ENCODE measurements at places on chromosomes 6 and 20.

- no peak for DNase-seq
These were observed 22.9 kb downstream of the CNKSR3 start for GRCh38 chr6:154487367-154488247.

DNA sequence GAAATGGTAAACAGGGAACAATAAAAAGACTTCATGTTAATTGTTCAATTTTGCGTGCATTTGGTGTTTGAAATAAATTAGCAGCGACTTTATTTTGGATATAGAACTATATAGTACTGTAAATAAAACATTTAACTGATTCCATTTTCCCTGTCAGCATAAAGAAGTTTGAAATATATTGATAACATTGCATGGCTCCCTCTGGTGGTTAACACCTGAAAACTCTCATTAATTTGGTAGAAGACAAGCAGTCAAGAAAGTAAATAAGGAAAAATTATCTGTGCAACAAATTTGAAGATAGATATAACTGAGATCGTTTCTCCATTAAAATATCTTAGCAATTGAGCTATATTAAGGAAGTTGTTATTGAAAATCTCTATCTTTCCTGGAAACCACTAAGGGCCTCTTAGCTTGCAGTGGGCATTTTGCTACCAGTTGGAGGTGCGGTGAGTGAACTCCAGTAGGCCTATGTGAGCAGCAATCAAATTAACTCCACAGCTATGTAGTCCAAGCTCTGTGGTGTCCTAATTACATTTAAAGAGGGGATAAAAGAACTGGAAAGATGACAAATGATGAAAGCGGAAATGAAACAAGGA lies 435.7 kb upstream of the FKBP1C start:
- no peak for DNase-seq

DNA sequence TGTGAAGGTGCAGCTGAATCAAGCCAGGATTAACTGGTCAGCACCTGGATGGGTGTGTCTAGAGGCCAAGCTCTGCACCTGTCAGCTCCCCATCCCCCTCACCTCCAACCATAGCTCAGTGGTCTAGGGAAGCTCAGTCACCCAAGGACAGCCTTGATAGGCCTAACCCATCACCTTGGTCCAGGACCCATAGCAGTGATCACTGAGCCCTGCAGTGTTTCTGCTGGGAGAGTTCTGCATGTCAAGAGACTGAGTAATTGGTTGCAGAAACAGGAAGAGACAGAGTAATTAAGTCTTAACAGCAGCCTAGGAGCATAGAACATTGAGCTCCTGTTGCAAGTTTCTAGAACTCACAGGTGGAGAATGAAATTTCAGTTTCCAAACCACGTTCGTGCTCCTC lies 18.7 kb upstream of the RALGAPB start:
- no peak for DNase-seq

GRCh38 chr20:52497731-52498130 lies 306.2 kb upstream of the ZFP64 start:
- DNase-seq: no peak

DNA sequence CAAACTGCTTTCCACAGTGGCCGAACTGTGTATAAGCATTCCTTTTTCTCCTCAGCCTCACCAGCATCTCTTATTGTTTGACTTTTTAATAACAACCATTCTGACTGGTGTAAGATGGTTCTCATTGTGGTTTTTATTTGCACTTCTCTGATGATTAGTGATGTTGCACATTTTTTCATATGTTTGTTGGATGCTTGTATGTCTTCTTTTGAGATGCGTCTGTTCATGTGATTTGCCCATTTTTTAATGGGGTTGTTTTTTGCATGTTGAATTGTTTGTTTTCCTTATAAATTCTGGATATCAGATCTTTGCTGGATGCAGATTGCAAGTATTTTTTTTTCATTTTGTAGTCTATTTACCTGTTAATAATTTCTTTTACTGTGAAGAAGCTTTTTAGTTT lies 11.2 kb upstream of the ZSCAN12 start:
- no peak for DNase-seq

DNA sequence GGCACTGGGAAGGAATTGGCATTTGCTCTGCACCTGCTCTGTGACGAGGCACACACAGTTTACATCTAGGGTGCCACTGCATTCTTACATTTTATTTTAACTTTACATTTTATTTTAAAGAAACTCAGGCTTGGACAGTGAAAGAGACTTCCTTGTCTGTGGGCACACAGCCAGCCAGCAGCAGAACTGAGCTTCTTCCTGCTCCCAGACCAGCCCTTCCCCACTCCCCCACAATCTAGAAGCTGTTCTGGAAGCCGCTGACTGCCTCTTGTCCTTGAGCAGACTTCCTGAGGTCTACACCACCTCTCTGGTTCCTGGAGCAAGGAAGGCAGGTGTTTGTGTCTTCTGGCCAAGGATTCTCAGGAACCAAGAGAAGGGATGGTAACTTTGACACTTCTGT lies 27.9 kb upstream of the CD93 start:
- DNase-seq: no peak

DNA sequence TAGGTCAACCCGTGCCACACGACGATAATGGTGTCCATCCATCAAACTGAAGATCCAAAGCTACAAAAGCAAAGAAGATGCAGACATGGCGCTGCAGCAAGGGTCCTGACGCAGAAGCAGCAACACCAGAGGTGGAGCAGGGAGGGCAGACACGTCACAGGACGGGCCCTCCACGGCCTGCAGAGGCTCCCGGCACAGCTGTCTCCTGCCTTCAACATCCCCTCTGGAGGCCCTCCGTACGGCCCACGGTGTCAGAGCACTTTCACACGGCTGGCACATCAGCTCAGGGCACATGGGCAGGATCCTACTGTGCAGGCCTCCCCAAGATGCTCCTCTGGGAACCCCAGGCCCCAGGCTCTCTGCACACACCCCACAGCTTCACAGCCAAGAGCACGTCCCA lies 37.6 kb downstream of the WDR27 start:
- no peak for DNase-seq

DNA sequence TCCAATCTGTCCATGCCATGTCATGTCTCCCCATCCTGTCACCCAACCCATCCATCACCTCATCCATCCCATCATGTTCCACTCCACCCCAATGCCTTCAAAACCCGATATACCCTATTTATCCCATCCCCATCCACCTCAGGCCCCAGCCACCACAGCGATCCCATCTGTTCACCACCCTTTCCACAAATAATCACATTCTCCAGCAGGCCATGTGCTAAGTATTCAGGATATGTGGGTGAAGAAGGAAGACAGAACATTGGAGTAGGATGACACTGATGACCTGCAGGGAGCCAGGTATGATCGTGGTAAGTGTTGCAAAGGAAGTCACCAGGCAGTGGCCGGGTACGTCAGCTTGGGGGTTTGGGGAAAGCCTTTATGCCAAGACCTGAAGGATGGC lies 48.8 kb downstream of the NPEPL1 start:
- no peak for DNase-seq

- DNase-seq: no peak
These were observed 39.5 kb downstream of the HDDC2 start for GRCh38 chr6:125262016-125263013.

- DNase-seq: no peak
These were observed 12.7 kb upstream of the SENP6 start for GRCh38 chr6:75588948-75589347.

DNA sequence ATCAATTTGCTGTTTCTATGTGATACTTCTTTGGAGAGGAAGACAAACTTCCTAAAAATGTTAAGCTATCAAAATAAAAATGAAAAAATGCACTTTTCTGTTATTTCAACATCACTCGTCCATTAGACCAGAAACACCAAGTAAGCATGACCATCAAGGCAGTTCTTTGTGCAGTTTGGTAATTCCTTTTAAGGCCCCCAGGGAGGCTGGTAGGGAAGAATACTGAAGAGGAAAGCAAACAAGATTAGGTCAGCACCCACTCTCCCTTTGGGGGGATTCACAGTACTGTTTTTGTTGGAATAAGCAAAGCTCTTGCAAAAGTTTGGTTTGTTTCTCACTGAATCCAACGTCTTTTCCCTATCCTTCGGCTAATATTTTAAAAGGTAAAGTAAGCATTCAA lies 206.8 kb upstream of the SLC35B3 start:
- no peak for DNase-seq

- DNase-seq: no peak
These were observed 71.2 kb upstream of the PTPN1 start for GRCh38 chr20:50438986-50439407.

DNA sequence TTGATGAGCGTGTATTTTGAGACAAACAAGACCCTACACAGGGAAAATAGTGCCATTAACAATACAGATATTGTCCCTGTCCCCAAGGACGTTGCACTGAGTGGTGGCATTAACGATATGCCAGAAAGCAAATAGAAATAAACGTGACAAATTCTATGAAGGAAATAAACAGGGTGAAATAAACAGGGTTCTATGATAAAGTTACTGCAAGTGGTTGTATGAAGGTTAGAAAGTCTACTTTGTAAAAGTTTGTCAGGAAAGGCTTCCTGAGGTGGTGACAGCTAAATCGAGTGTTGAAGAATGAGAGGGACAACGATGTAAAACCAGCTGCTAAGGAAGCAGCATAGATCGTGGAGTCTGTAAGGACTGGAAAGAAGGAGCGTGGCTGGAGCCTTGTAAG lies 380.2 kb downstream of the LAMA2 start:
- DNase-seq: no peak

- no peak for DNase-seq
These were observed 22.1 kb upstream of the FOXP4 start for GRCh38 chr6:41523915-41524633.

- DNase-seq: no peak
These were observed 10.3 kb downstream of the SCRT2 start for GRCh38 chr20:665276-665675.

GRCh38 chr6:20584100-20584731 lies 50.0 kb downstream of the CDKAL1 start:
- DNase-seq: no peak

- DNase-seq: no peak
These were observed 333.6 kb upstream of the JARID2 start for GRCh38 chr6:14912226-14912625.

DNA sequence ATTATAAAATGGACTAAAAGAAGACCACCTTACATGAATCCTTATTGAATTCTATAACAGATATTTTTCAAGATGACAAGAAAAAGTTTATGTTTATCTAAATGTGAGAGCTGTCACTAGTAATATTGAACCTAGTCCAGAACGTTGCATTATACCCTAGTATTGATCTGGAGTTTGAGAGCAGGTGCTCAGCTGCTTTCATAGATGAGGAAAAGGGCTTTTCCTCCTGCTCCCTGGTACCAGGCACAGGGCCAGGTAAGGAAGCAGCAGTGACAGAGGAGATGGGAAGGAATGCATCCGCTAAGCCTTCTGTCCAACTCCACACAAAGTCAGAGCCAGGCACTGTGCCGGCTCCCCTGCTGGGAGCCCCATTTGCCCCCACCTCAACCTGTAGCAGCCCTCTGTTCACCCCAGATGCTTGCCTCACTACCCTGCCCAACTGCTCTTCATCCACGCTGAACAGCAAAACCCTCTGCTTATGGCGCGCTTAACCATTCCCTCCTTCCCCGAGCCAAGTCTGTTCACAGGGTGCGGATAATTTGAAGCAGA lies 393.1 kb downstream of the FRK start:
- no peak for DNase-seq

GRCh38 chr6:133306931-133307330 lies 65.8 kb downstream of the EYA4 start:
- no peak for DNase-seq

GRCh38 chr6:28789553-28790083 lies 134.2 kb downstream of the TRIM27 start:
- DNase-seq: no peak

GRCh38 chr20:47273591-47274235 lies 82.8 kb downstream of the ZMYND8 start:
- no peak for DNase-seq

DNA sequence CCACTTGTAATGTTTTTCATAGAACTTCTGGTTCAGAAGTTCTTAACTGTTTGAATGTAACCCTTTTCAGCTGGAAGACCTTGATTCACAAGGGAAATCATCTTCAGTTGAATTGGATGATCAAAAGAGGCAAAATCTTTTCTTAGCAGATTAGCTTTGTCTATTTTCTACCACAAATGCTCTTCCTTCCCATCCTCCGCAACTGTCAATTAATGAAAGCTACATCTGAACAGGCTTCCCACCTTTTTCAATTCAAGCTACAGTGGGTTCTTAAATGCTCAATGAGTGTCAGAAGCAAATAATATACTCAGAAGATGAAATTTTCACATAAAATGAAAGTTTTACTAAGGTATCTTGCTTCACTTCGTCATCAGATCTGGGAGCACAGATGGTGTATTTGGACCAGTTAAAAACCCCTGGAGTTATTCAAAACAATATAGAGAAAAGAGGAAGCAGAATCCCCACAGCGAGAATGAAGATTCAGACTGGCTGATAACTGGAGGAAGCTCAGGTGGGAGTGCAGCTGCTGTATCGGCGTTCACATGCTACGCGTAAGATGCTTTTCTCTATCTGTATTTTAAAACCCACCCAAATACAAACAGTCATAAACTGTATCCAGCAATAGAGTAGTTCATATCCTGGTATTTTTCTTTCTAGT lies 19.4 kb downstream of the QRSL1 start:
- no peak for DNase-seq

GRCh38 chr6:107977283-107977682 lies 19.3 kb upstream of the SEC63 start:
- no peak for DNase-seq

GRCh38 chr6:156416391-156416790 lies 360.8 kb upstream of the ARID1B start:
- DNase-seq: no peak

- no peak for DNase-seq
These were observed 22.0 kb upstream of the SNRNP48 start for GRCh38 chr6:7568021-7568420.

- DNase-seq: no peak
These were observed 512.8 kb upstream of the CHD6 start for GRCh38 chr20:42130810-42131596.

DNA sequence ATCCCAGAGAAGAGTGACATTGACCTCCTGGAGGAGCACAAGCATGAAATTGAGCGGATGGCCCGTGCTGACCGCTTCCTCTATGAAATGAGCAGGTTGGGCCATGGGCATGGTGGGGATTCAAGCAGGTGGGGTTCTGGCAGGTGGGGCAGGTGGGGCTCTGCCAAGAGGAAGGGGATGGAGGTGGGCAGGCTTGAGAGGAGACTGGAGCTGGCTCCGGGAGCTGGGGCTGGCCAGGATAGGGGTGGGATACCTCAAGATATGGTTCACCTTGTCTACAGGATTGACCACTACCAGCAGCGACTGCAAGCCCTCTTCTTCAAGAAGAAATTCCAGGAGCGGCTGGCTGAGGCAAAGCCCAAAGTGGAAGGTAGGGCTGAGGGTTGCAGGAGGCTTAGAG lies 42.9 kb downstream of the MOCS1 start:
- DNase-seq: no peak

DNA sequence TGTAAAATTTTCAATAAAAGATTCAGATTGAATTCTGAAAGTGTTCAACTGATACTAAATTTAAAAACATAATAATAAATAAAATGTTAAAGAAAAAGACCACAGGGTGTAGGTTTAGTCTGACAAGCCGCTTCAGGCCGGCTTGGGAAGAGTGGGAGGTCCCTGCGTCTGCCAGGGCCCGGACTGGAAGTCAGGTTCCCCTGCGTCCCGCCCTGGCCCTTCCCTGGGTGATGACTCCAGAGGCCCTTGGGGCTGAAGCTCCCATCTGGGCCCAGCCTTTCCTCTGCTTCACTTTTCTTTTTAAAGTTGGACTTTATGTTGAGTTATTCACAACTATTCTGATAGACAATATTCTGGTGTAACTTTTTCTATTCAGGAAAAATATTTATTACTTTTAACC lies 93.3 kb downstream of the SMOC2 start:
- DNase-seq: no peak

Measured in naive thymus-derived CD4-positive, alpha-beta T cell (primary cell).